Glutamatergic neuron (in vitro differentiated cells): ENCODE measurements at places on chromosomes 13 and 19. TPM values are rescaled to one million over a fixed set of nuclear protein-coding genes. Genes with fewer than 3 reads are reported as not detected.

DNA sequence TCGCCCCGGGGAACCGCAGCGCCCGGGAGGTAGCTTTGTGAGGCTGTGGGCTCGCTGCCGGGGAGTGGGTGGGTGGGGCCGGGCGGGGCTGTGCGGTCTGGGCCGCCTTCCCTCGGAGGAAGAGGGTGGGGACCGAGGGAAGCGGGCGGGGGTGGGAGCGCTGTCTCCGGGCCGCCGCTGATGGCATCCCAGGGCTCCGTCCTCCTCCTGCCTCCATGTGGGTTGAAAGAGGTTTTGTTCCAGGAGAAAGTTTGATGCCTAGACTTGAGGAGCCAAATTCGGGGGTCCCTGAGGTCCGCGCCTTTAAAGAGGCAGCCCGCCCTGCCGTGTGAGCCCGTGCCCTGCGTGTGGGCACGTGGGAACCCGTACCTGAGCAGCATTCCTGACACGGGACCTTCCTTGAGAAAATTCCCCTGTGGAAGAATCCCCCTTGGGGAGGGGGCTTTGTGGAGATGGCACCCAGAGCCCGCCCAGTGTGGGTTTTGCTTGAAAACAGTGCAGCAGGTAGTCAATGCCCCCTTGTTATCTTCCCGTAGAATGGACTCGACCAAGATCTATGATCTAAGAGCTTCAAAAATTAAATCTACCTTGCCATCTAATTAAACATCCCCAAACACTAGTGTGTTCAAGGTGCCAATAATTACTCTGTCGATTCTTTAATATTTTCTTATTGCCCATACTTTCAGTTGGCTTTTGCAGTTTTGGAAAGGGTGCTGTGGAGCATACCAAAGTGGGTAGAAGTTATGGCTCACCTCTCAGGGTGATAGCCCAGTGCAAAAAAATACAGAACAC, 107.8 kb downstream of the RXFP2 start:
- no peak for DNase-seq

DNA sequence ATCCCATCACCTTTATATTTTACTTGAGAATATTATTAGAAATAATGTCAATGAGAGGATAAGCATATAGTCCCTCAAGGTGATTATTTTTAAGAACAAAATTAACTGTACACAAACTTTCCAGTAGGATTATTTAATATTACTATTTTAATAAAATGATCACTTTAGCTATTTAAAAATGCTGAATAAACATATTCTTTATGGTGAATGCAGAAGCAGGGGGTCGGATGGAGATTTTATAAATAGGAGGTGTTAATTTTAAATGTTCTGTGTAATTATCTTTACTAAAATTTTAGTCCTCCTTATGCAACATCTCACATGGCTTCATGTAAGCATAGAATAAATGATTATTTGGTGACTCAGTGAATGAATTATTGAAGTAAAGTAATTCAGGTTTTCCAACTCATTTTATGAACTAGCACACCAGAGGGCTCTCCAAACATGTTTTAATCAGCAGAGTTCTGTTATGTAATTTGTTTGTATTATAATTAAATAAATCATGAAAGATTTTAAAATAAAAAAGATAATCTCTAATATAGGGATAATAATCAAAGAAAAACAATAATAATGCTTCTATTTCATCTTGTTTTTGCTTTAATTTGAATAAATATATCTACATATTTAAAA, 1635.2 kb downstream of the EFNB2 start:
- DNase-seq = no peak

GRCh38 chr13:113129921-113130750, 7.5 kb downstream of the F10 start:
- DNase-seq = peak; percentile 7

DNA sequence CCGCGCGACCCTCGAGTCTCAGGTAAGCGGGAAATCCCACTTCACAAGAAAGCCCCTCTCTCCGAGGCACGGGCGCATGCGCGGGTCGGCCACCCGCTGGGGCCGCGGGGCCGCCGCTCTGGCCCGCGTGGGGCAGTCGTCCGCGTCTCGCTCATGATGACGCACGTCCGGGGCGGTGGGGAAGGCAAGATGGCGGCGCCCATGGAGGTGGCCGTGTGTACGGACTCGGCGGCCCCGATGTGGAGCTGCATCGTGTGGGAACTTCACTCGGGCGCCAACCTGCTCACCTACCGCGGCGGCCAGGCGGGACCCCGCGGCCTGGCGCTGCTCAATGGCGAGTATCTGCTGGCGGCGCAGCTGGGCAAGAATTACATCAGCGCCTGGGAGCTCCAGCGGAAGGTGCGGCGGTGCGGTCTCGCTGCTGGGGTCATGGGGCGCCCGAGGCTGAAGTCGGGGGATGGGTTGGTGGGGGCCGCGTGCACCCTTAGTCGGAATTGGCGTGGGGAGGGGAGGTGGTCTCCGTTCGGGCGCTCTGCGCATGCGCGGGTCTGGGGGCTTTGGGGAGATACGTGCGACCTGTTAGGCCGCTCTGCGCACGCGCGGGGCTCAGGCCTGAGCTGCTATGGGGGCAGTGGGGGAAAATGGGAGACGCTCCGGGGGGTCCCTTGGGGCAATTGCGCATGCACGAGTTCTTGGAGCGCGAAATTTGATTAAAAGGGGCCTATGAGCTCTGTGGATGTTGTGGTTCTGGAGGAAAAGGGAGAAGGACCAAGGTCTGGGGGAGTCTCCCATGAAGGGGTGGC, at the start of gene WDR18:
Gene WDR18, plus strand, starts transcription at position 181 of the 803 bp plus-strand sequence. Its CDS starts 9 bp downstream, at position 190.
- peak; percentile 94 for DNase-seq

DNA sequence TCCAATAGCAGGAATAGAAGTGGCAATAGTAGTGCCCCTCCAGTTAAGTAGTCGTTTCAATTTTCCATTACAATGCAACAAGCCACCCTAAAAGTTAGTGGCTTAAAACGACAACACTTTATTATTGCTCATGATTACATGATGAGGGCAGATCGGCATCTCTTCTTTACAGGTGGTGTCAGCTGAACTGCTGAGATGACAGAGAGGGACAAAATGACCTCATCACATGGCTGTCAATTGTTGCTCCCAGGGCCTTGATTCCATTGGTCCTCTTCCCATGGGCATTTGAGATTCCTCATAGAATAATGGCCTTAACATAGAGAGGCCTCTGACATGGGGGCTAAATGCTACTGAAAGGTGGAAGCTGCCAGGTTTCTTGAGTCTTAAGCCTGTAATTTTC, 679.8 kb upstream of the KLHL1 start:
- no peak for DNase-seq

MUC16 gene
- total RNA-seq = not detected

VSIG10L gene
- total RNA-seq = 3.5 TPM

NANOS3 gene
- total RNA-seq = not detected

- DNase-seq = no peak
Measured at GRCh38 chr13:25262261-25262660, 25.0 kb downstream of the MTMR6 start.

GRCh38 chr19:2387367-2388288, 27.6 kb downstream of the TMPRSS9 start:
- DNase-seq = peak; percentile 38

ANKLE1 gene
- 9.3 TPM for total RNA-seq

- DNase-seq = peak; percentile 80
Measured at GRCh38 chr19:35013041-35013819, 13.1 kb downstream of the GRAMD1A start.

ZNF154 gene
- 57.5 TPM for total RNA-seq

DNA sequence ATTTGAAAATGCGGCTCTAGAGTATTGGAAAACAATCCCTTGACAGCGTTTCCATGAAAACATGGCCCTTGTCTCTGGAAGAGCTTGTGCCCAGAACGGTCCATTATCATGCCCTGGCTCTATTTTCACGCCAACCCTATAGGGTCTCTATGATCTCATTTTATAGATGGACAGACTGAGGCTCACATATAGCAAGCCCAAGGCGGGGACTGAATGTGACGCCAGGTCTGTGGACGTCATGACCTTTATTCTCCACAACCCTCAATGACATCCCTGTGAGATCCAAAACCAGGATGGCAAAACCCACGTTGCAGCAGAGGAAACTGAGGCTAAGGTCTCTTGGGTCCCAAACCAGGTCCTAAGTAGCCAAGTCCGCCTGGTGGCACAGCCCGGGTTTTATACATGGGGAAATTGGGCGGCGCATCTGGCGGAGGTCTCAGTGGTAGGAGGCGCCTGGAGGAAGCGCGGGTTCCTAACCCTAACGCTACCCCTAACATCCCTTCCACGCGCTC, 425 bp upstream of the COLGALT1 start:
- DNase-seq = no peak

- DNase-seq = no peak
Measured at GRCh38 chr13:37416291-37417059, 182.1 kb downstream of the POSTN start.
